ENCODE measurements at places on chromosomes 2 and 18.

- DNase-seq: peak; percentile 6
These were observed 448.4 kb upstream of the GCFC2 start for GRCh38 chr2:76159042-76159648.

DNA sequence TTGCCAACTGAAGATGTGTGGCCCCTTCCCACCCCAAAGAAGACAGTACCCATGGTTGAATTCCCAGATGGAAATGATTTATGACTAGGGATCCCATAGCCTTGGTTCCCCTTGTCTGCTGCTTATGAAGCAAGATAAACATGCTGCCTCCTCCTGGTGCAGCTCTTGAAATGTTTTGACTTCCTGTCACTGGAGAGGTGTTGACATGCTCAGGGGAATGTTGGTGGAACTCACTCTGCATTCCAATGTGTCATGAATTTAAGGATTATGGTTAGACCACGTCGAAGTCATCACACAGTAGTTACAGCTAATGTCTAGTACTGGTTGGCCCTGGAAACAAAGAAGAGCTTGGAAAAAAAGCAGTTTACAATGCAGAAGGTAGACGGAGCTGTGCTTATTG is 69.0 kb upstream of the FAM110C start:
- DNase-seq: no peak

DNA sequence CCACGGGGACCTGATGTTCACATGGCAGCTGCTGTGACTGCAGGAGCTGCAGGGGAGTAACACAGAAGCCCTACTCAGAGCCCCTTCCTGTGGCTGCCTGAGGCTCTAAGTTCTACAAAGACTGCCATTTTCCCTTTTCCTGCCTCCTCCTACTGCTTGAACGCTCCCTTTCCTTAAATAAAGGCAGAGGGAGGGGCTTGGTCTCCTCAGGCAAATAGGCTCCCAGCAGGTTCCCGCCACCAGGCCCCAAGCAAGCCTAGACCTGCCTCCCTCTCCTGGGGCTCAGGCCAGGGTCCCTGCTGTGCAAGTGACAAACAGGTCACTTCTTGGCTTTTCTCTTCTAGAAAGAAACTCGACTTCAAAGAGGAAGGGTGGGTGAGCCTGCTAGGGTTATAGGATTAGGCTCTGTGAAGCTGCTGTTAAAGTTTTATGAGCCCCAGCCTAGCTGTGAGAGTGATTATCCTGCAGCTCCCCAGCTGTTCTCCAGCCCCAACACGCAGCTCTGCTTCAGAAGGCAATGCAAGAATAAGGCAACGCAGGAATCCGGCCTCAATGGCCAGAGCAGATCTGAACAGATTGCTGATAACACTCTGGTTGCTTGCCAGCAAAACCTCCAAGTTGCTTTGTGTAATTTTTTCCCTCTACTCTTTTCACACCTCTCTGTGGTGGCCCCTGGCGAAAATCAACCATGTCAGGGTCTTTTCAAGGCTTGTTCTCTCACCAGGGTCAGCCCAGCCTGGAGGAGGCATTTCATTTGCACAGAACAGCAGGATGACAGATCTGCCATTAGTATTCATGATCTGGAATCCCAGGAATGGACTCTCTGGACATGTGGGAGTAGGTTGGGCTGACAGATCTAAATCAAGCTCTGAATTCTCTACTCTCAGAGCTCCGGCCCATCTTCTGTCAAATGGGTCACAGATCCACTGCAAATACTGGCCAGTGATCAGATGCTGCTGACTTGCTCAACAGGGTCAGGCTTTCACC is 71.3 kb downstream of the MRO start:
- DNase-seq: no peak

DNA sequence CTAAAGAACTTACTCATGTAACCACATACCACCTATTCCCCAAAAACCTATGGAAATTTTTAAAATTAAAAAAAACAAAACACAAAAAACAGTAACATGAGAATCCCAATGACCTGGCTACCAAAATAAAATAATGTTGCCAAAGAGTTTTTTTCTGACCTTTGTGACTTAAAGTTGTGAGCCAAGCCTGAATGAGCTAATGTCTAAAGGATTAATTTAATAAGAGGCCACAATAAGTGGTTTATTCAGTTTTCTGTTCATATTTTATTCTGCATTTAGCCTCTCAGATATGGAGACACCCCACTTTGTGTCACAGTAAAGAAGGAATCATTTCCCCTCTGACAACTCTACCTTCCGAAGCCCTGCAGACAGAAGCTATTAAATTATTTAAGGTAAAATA is 42.6 kb upstream of the DYNC2LI1 start:
- no peak for DNase-seq

DNA sequence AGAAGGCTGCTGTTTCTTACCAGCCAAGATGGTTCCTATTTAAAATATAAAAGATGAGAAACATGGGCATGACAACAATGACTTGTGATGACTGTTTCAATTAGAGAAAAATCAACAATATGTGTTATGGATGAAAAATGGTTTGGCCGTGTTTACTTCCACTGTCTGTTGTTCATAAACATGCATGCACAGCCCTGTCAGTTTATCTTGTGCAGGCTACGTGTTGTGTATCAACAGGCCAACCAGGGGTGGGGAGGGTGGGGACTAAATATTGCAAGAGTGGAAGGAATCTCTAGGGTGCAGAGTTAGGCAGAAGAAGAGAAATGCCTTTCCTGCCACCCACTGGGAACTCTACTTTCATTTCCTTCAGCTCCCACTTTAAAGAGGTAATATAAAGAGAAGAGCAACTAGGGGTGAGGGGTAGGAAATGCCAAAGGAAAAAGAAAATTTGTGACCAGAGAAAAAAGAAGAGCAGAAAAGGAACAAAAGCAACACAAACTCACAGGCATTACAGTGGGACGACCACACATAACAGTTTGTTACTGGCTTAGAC is 116.8 kb upstream of the MEIS1 start:
- no peak for DNase-seq

GRCh38 chr2:65046633-65047407 is 9.4 kb upstream of the CEP68 start:
- DNase-seq: no peak

GRCh38 chr2:236308855-236309668 is 44.9 kb upstream of the ASB18 start:
- DNase-seq: no peak

DNA sequence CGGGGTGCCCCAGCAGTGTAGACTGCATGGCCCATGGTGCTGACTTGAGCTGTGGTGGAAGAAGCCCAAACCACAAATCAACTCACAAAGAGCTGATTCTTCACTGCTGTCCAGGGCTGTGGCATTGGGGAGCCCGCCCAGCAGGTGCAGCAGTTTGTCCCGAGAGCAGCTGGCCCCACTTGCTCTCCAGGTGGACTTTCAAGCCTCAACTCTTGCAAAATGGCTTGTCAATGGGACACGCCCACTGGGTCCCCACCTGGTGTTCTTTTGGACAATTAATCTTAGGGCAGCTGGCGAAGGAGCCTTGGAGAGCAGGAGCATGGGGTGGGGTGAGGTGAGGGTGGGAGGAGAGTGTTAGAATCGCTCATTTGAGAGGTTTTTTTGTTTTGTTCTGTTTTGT is 117.9 kb downstream of the MYCN start:
- no peak for DNase-seq

- no peak for DNase-seq
These were observed 601.0 kb downstream of the SLC4A3 start for GRCh38 chr2:220228310-220229006.

DNA sequence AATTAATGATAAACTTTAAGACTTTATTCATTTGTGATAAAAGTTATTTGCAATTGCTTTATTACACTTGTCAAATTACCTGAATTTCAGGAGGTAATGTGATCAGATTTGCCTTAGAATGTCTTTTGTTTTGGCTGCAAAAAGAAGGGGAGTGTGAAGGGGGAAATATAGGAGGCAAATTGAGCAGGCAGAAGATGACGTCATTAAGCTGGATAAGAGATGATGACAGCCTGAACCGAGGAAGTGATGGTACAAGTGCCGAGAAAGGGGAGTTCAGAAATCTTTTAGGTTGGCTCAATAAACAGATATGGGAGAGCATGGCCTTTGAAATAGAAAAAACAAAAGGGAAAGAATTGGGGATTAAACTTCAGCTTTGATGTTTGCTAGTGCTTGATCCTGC is 73.0 kb upstream of the TTN start:
- DNase-seq: no peak

DNA sequence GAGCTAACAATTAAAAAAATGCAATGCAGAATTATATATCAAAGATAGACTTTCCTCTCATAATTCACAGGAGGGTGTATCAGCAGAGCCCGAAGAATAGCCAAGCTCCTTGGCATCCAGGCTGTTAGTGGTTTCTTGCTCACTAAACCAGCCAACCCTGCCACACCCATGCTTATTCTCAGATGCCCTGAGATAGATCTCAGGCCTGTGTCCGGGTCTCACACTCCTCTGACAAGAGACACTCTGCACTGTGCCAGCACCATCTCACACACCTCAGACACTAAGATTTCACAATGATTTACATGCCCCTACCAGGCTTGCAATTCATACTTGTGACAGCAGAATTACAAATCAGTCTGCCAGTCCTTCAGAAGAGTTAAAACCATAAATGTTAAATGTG is 64.5 kb downstream of the OSBPL1A start:
- no peak for DNase-seq

GRCh38 chr18:76545433-76546087 is 50.5 kb upstream of the ZNF516 start:
- DNase-seq: no peak

DNA sequence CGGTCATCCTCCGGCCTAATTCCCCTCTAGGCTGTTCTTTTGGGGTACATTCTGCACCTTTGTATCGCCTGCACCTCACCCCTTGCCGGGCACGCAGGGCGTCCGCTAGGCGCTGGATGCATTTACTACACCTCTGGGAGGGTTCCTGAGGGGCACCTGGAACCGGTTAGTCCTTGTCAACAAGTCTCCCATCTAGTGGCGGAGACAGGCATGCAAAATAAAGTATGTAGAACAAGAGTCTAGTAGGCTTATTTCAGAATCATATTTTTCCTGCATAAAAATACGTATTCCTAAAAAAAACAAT is 705 bp upstream of the TEX261 start:
- DNase-seq: peak; percentile 51

GRCh38 chr2:70397186-70397585 is 95.3 kb upstream of the FAM136A start:
- DNase-seq: no peak
